Naive thymus-derived CD4-positive, alpha-beta T cell (primary cell): ENCODE measurements at places on chromosomes 12 and 14. TPM values are rescaled to one million over a fixed set of nuclear protein-coding genes. Genes with fewer than 3 reads are reported as not detected.

GRCh38 chr12:120301962-120302815 is at the start of gene SIRT4:
Gene SIRT4, plus strand, starts transcription at chr12:120302321. Its CDS starts 1,241 bp downstream, at chr12:120303562.
- H3K27ac ChIP-seq, result peak within 1 kb of the TSS; percentile 72
- no peaks in the 10 kb centered on the region for H3K36me3 ChIP-seq
- H3K4me3 ChIP-seq, result peak within 1 kb of the TSS; percentile 98

DNA sequence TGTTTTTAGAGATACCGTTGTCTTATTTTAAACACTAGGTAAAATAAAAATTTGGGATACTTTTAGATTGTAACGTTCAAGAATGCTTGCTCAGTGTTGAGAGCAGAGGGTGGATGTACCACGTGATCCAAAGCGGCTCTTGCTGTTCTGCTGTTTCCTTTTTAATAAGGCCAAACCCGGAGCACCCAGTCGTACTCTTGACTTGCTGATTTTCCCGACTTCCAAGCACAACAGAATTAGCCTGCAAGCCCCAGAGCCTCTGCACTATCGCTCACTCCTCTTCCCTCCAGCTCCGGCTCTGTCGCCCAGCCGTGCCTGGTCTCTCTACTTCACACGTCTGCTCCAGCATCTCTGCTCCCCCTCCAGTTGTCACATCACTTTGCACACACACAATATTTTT is 77.3 kb downstream of the EMP1 start:
- DNase-seq, result no peak
- no peak overlapping the region for H3K4me3 ChIP-seq

SERPINA10 gene
- not detected for total RNA-seq

DNA sequence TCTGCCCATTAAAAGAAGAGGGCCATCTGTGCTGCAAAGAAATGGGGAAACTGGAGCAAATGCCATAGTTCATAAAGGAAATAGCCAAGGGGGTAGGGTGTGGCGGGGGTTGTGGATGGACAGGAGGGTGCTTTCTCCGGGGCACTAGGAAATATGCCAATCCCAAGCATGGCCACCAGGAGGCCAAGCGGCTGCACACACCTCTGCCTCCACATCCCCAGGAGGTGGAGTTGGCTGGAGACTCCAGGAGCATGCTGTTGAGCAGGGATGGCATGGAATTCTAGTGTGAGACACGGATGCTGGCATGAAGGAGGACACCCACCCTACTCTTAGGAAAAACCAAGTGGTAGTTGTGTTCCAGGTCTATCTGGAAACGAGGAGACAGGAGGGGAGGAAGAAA is 25.2 kb downstream of the NID2 start:
- DNase-seq, result no peak
- no peaks in the 10 kb centered on the region for H3K27me3 ChIP-seq
- no peak overlapping the region for H3K4me3 ChIP-seq
- no peak overlapping the region for H3K27ac ChIP-seq

DNA sequence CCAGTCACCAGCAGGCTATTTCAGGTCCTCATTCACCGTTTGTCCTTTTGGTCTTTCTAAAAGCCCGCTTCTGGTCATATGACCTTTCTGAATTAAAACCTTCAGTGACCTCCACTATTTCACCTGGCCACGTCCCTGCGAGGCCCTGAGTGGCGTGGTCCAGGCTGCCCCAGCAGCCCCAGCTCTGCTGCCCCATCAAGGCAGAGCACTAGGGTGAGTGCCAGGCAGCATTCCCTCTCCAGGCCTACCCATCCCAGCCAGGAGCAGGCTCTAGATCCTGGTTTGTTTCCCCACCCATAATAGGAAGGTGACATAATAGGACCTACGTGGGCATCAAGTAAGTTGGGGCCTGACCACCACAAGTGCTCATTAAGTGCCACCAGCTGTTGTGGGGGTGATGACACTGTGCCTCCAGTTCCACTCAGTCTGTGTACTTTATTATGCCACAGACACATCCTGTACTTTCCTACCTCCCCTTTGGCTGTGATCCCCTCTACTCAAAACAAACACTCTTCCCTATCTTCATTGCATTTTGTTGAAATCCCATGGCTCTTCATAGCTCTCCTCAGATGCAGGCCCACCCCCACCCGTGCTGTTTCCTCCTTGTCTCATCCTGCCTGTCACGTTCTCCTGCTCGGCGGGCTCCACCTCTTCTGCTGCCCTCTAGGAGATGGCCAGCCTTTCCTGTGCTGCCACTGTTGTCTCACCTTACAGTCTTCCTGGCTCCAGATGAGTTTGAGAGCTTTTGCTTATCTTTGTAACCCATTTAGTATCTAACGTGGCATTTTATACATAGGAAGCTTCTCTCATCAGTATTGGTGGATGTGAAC is 21.4 kb downstream of the CKB start:
- no peak for DNase-seq
- H3K4me1 ChIP-seq, result no peaks in the 10 kb centered on the region
- H3K36me3 ChIP-seq, result peaks cover 9% of the 10 kb centered on the region
- no peaks in the 10 kb centered on the region for H3K27me3 ChIP-seq
- no peak overlapping the region for H3K4me3 ChIP-seq

- H3K4me1 ChIP-seq, result no peaks in the 10 kb centered on the region
- no peak overlapping the region for H3K27ac ChIP-seq
- H3K27me3 ChIP-seq, result no peaks in the 10 kb centered on the region
- DNase-seq, result no peak
- no peak overlapping the region for H3K4me3 ChIP-seq
These were observed 273.7 kb downstream of the SLC6A15 start for GRCh38 chr12:84638811-84639368.

DNA sequence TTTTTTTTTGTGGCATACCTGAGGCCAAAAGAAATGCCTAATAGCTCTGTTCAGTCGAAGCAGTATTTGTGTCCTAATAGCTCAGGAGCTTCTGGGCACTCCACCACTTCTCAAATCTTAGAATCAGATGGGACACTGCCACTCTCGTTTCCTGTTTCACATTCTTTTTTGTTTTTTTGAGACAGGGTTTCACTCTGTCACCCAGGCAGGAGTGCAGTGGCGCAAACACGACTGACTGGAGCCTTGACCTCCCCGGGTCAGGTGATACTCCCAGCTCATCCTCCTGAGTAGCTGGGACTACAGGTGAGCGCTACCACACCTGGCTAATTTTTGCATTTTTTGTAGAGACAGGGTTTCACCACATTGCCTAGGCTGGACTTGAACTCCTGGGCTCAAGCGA is 52.7 kb downstream of the SPPL3 start:
- peaks cover 29% of the 10 kb centered on the region for H3K4me1 ChIP-seq
- H3K27me3 ChIP-seq, result no peaks in the 10 kb centered on the region
- no peaks in the 10 kb centered on the region for H3K36me3 ChIP-seq

DNA sequence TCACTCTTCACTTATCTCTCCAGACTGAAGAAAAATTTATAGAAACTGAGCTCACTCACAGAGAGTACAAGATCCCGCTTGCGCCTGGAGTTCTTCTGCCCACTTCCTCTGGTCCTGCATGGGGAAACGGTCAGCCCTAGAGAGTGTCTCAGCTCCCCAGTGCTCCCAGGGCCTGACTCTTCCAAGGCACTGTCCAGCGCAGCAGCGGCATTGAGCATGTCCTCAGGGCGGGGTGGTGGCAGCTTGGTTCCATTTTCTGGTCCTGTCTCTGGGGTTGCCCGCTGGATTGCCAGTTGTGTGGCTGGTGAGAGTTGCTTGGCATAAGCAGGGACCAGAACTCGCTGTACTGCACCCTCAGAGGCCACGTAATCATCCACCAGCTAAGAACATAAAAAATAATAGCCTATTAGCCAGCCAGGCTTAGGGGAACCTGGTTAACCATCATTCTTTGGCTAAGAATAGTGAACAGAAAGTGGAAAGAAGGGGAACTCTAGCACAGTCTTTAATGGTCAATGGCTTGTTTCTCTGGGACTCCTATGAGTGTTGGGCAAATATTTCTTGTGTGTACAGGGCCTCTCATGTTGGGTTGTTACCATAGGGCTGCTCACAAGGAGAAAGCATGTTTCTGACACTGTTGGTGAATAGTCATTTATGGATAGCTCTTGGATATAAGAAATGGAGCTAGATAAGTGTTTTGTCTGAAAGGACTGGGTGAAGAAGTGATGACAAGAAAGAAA is 13.7 kb upstream of the AJUBA start:
- H3K4me3 ChIP-seq, result no peak overlapping the region
- DNase-seq, result no peak
- H3K27me3 ChIP-seq, result no peaks in the 10 kb centered on the region
- H3K36me3 ChIP-seq, result peaks cover 4% of the 10 kb centered on the region
- H3K27ac ChIP-seq, result no peak overlapping the region
- H3K4me1 ChIP-seq, result no peaks in the 10 kb centered on the region

FGF23 gene
- total RNA-seq, result not detected

PLXNC1 gene
- total RNA-seq, result 57.2 TPM

HRK gene
- not detected for total RNA-seq

VWF gene
- not detected in 2 replicates for total RNA-seq

DNA sequence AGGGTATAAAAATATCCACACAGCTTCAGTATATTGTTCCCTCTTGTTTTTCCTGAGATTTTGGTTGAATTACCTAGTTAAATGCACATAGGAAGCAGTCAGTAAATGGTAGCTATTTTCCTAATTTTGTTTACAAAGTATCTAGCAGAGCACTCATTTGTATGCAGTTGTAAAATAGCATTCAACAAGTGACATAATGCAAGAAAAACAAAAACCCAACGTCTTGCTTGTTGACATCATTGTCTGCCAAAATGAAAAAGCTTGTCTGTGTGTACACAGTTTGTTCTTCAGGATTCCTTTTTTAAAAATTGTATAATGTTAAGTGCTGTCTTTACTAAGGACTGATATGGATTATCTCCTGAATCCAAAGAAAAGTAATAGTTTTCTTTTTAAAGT is 2.7 kb downstream of the VRTN start:
- H3K4me1 ChIP-seq, result no peaks in the 10 kb centered on the region
- no peak for DNase-seq
- H3K27me3 ChIP-seq, result no peaks in the 10 kb centered on the region
- no peaks in the 10 kb centered on the region for H3K36me3 ChIP-seq
- no peak overlapping the region for H3K4me3 ChIP-seq

- no peaks in the 10 kb centered on the region for H3K4me1 ChIP-seq
- no peak overlapping the region for H3K4me3 ChIP-seq
- H3K36me3 ChIP-seq, result no peaks in the 10 kb centered on the region
These were observed 45.5 kb downstream of the STXBP6 start for GRCh38 chr14:25004389-25004809.

IFNG-AS1 gene
- total RNA-seq, result 0.82 TPM

GRCh38 chr12:114968727-114969126 is 284.8 kb upstream of the TBX3 start:
- H3K4me1 ChIP-seq, result no peaks in the 10 kb centered on the region
- H3K27me3 ChIP-seq, result no peaks in the 10 kb centered on the region
- no peak for DNase-seq
- H3K36me3 ChIP-seq, result no peaks in the 10 kb centered on the region
- H3K4me3 ChIP-seq, result no peak overlapping the region

DNA sequence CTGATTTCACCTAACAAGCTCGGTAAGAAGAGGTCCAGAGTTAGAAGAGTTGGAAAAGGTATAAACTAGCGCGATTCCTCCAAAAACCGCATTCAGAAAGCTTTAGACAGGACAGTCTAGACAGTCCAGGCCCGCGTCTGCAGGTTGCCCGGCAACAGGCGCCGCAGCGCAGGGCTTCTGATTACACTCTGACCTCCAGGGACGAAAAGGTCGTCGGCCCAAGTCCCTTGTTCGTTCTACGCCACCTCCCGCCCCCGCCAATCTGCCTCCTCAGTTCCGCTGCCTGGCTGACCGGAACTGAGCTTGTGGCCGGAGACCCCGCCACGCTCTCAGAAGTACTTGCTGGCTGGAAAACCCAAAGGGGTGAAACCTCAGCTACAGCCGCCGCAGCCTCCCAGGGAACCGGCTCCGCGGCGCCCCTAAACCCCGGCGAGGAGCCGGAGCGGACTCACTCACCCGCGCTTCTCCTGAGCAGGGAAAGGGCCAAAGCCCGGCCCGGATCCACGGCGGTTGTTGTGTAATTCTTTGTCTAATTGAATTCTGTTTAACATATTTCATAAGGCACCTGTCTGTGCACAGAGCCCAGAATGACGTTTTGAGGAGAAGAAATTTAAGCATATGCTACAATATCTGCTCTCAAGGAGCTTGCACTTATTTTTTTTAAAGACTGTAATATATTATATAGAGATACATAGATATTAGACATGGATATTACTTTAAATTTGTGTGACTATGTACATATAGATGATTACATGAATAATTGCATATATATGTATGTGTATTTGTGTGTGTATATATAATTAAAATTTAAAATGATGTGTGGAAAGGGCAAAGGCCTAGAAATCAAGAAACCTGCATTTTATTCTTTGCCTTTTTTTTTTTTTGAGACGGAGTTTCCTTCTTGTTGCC is at the start of gene CAPS2:
Gene CAPS2, minus strand, starts transcription at position 407 of the 909 bp plus-strand sequence. CDS start 3,826 bp downstream, outside the sequence.
- peak; percentile 54 for DNase-seq
- H3K36me3 ChIP-seq, result no peaks in the 10 kb centered on the region
- H3K27me3 ChIP-seq, result no peaks in the 10 kb centered on the region
- H3K4me1 ChIP-seq, result peaks cover 5% of the 10 kb centered on the region

DNA sequence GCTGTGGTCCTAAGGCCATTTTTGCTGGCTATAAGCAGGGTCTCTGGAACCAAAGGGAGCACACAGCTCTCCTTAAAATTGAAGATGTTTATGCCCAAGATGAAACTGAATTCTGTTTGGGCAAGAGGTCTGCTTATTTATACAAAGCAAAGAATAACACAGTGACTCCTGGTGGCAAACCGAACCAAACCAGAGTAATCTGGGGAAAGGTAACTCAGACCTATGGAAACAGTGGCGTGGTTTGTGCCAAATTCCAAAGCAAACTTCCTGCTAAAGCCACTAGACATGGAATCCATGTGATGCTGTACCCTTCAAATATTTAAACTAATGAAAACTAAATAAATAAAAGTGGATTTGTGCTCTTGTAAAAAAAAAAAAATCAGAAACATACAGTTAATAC is 29.6 kb upstream of the BICDL1 start:
- DNase-seq, result no peak
- no peaks in the 10 kb centered on the region for H3K27me3 ChIP-seq
- no peaks in the 10 kb centered on the region for H3K36me3 ChIP-seq
- no peak overlapping the region for H3K4me3 ChIP-seq

OR6C2 gene
- total RNA-seq, result not detected

IL26 gene
- not detected for total RNA-seq

GRCh38 chr12:15823360-15824128 is 34.4 kb upstream of the EPS8 start:
- H3K36me3 ChIP-seq, result no peaks in the 10 kb centered on the region
- no peaks in the 10 kb centered on the region for H3K4me1 ChIP-seq
- no peak overlapping the region for H3K4me3 ChIP-seq
- no peak overlapping the region for H3K27ac ChIP-seq
- no peak for DNase-seq
- H3K27me3 ChIP-seq, result no peaks in the 10 kb centered on the region

DNA sequence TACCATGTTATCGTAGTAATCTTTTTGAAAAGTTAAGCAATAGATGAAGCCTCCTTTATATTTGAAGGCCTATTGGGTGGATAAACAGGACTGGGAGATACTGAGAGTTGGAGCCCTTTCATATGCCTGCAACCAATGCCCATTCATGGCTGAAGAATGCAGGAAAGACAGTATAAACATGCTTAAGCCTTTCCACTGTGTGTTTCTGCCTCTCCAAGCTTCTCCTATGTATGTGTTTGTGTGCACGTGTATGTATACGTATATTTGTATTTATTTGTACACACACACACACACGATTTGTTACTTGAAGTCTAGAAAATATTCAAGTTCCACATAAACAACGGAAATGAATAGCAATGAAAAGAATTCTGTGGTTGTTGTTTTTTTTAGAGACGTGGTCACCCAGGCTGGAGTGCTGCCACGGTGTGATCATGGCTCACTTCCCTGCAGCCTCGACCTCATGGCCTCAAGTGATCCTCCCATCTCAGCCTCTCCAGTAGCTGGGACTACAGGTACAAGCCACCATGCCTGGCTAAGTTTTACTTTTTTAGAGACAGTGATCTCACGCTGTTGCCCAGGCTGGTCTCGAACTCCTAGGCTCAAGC is 1453.5 kb downstream of the AACS start:
- H3K4me1 ChIP-seq, result no peaks in the 10 kb centered on the region
- no peak overlapping the region for H3K27ac ChIP-seq
- no peak overlapping the region for H3K4me3 ChIP-seq
